ENCODE measurements at places on chromosomes 4 and X.

GRCh38 chr4:165191814-165192499 lies 15.4 kb upstream of the KLHL2 start:
- no peak for DNase-seq

GRCh38 chr4:146975036-146975435 lies 29.4 kb upstream of the TTC29 start:
- DNase-seq, result no peak

GRCh38 chr4:128355305-128355704 lies 67.7 kb upstream of the PGRMC2 start:
- DNase-seq, result no peak

DNA sequence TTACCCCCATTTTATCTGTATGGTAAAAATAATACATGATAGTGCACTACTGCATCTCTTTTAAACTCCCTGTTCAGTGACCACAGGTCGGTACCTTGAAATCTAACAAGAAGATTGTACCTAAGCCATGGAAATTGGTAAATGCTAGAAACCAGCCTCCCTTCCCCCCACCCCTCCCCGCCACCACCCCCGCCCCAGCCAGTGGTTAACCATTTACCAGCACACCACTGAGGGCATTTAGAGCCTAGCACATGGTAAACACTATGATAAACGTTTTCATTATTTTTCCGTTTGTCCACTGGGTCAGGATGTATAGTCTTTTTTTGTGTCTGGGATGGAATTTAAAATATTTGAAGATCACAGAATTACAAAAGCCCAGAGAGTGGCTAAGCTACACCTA lies 703 bp upstream of the FTSJ1 start:
- DNase-seq, result no peak

DNA sequence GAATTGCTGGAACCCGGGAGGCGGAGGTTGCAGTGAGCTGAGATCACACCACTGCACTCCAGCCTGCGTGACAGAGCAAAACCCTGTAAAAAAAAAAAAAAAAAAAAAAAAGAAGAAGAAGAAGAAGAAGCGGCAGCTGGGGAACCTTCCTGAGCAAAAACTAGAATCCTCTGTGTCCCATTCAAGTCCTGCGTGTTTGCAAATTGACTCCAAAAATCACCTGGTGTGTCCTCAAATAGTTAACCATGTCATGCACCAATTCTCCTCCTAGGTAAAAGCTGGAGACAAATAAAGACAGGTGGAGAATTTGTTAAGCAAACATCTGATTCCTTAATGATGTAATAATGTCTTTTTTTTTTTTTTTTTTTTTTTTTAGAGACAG lies 31.9 kb upstream of the ASMTL start:
- no peak for DNase-seq

DNA sequence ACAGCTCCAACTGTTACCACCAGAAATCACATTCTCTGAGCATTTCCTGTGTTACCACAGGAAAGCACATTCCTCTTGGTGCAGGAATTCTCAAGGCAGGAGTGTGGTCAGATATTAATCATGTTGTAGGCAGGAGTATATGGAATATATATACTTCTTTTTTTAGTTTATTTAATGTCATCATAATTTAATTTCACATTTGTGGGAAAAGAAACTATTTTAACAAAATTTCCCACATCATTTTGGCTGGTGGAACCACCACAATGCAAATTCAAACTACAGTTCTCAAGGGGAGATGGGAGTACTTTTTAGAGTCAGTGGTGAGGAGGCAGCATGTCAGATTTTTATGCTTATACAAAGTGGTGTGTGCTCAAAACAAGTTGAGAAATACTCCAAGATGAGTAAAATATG lies 139.0 kb downstream of the ATP10D start:
- peak; percentile 76 for DNase-seq

- DNase-seq, result peak; percentile 61
Measured at GRCh38 chr4:110184140-110184790, 14.2 kb downstream of the ELOVL6 start.

DNA sequence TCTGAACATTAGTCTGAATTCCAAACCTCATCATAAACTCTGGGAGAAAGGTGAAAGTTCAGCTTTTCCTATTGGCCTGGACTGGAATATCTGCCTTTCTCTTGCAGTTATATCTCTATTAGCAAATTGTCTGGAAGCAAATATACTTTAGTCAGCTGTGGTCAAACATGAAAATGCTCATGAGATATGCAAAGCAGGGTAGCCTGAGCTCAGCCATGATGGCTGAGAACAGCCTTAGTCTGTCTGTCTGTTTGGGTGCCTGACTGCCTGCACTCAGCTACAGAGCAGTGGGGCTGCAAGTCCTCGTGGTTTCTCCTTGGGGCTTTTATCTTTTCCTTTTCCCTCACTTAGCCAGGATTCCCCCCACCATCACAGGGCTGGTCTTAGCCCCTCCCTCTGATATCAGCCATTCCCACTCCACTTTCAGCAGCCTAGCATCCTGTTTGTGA lies 19.5 kb upstream of the PGRMC2 start:
- no peak for DNase-seq

- no peak for DNase-seq
Measured at GRCh38 chr4:20297783-20298182, 46.1 kb downstream of the SLIT2 start.

- no peak for DNase-seq
Measured at GRCh38 chrX:15269120-15269519, 763 bp downstream of the ASB9 start.
